ENCODE measurements at places on chromosomes 13 and 19. TPM values are rescaled to one million over a fixed set of nuclear protein-coding genes. Genes with fewer than 3 reads are reported as not detected.

The CTU1 gene
- 12.5 TPM for total RNA-seq

The FXYD1 gene
- 65.8 TPM for total RNA-seq

The RDH8 gene
- total RNA-seq = not detected

- H3K4me3 ChIP-seq = no peak overlapping the region
- no peaks in the 10 kb centered on the region for H3K4me1 ChIP-seq
- H3K27me3 ChIP-seq = no peaks in the 10 kb centered on the region
Observed at GRCh38 chr13:56501750-56502149, 639.0 kb upstream of the PRR20A start.

GRCh38 chr19:28436320-28436719, 776.6 kb downstream of the UQCRFS1 start:
- no peak overlapping the region for H3K4me3 ChIP-seq
- H3K4me1 ChIP-seq = no peaks in the 10 kb centered on the region
- no peak for DNase-seq
- H3K27me3 ChIP-seq = no peaks in the 10 kb centered on the region
- H3K36me3 ChIP-seq = no peaks in the 10 kb centered on the region

GRCh38 chr13:98668155-98668554, 84.3 kb downstream of the SLC15A1 start:
- H3K4me1 ChIP-seq = peaks cover 5% of the 10 kb centered on the region
- DNase-seq = no peak
- H3K4me3 ChIP-seq = no peak overlapping the region
- H3K27ac ChIP-seq = no peak overlapping the region
- H3K36me3 ChIP-seq = no peaks in the 10 kb centered on the region

DNA sequence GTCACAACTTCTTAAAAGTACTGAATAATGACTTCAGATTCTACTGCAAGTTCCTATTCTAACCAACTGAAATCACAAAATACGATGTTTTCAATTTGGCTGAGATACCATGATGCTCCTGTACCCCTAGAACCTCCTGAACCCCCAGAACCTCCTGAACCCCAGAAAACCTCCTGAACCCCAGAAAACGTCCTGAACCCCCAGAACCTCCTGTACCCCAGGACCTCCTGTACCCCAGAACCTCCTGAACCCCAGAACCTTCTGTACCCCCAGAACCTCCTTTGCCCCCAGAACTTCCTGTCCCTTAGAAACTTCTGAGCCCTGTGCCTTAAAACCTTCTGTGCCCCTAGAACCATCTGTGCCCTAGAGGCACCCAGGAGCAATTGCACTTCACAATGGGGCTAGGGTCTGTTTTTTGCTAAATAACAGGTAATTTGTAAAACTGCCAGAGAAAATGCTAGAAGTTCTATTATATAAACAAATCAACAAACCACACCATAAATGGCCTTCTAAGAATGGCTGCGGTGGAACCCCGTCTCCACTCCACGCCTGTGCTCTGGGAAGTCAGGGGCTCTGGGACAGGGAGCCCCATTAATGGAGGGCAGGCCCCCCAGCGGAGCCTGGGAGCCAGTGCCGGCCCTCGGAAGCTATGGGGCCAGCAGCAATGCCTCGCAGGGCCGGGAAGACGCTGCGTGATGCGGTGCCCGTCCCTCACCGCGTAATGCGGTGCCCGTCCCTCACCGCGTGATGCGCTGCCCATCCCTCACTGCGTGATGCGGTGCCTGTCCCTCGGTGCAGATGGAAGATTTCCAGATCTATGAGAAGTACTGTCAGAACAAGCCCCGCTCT, 21.3 kb upstream of the F7 start:
- H3K27me3 ChIP-seq = no peaks in the 10 kb centered on the region
- H3K4me3 ChIP-seq = no peak overlapping the region
- H3K36me3 ChIP-seq = peaks cover 7% of the 10 kb centered on the region
- no peak overlapping the region for H3K27ac ChIP-seq
- H3K4me1 ChIP-seq = no peaks in the 10 kb centered on the region
- no peak for DNase-seq

DNA sequence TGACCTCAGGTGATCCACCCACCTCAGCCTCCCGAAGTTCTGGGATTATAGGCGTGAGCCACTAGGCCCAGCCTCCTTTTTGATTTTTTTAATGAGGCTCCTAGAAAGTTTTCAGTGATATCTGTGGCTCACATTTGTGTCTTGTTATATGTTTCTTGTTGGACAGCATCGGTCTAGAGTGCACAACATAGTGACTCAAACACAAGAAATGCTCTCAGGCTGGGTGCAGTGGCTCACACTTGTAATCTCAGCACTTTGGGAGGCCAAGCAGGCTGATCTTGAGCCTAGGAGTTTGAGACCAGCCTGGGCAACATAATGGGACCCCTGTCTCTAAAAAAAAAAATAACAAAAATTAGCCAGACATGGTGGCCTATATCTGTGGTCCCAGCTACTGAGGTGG, 8.2 kb downstream of the PHF11 start:
- no peaks in the 10 kb centered on the region for H3K27me3 ChIP-seq
- no peak overlapping the region for H3K4me3 ChIP-seq
- no peak overlapping the region for H3K27ac ChIP-seq
- H3K36me3 ChIP-seq = no peaks in the 10 kb centered on the region
- DNase-seq = no peak
- no peaks in the 10 kb centered on the region for H3K4me1 ChIP-seq

The KLK2 gene
- not detected for total RNA-seq

DNA sequence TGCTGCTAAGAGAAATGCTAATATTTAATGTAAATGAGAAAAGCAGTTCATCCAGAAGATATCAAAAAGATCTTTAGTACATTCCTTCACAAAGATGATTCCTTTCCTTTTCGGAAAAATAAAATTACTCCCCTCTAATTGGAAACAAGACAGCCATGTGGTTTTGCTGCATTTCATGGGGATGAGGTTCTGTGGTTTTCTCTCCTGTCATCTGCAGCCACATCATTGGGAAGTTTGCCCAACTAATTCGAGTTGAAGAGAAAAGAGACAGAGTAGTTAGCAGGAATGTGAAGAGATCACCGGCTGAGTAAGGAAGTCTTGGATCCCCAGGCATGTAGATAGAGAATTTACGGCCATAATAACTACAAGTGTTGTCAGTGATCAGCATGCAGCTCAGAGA, 122.1 kb downstream of the CYSLTR2 start:
- H3K27ac ChIP-seq = no peak overlapping the region
- no peaks in the 10 kb centered on the region for H3K36me3 ChIP-seq
- no peak overlapping the region for H3K4me3 ChIP-seq
- no peaks in the 10 kb centered on the region for H3K4me1 ChIP-seq

All from thoracic aorta (tissue), 2 donors.